SK-N-SH (cell line): ENCODE measurements at places on chromosomes 7 and 10. TPM values are rescaled to one million over a fixed set of nuclear protein-coding genes. Genes with fewer than 3 reads are reported as not detected.

DNA sequence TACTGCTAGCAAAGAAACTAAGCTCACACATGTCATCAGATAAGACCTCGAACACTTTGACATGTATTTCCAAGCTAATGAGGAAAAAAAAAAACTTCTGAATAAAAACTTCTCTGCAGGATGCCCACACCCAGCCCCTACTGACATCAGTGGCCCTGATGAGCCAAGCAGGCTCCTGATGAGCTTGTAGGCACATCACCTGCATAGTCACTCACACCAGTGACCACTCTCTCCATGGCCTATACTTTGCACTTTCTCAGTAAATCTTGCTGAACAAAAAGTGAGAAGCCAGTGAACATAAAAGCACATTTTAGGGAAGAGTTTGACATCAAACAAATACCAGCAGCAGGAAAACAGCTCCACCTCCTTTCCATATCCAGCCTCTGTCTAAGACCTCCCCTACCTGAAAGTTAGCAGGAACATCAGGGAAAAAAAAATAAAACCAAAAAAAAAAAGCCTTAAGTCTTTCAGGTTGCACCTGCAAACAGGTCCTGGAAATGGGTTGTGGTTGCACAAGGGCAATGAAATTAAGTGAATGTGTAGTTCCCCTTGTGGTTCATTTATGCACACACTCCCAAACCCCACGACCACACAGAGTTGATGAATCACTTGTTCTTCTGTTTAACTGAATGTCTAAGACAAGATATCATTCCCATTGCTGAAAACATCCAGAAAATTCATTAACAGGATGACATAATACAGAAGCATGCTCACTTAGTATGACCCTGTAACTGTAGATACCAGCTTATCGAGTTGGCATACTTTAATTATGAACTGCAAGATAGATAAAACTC, 205.2 kb upstream of the PDE1C start:
- DNase-seq = no peak

The SOSTDC1 gene
- polyA plus RNA-seq = 0.13 and 0.81 TPM in 2 replicates

- no peak for DNase-seq
These were observed 65.2 kb downstream of the TCF7L2 start for GRCh38 chr10:113015201-113015600.

GRCh38 chr10:31778627-31779026, 150.0 kb downstream of the ARHGAP12 start:
- no peak for DNase-seq

DNA sequence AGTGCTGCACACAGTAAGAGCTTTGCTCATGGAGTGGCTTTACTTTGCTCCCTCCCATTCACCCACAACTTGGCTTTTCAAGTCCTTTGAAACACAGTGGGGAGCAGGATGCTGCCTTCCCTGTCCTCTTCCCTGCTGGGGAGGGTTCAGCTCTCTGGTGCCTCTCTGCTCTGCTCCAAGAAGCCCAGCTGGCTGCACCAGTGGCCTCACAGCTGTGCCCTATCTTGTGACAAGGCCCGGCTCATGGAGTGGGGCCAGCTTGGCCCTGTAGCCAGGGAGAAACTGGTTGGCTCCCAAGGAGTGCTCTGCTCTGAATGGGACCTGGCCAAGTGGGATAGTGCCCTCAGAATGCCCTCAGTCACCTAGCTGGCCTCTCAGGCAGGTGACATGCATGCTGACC, 212.3 kb upstream of the ZMIZ1 start:
- DNase-seq = no peak

- no peak for DNase-seq
These were observed 27.9 kb downstream of the C7orf25 start for GRCh38 chr7:42883950-42884349.

The CFAP69 gene
- 2.3 and 2.8 TPM in 2 replicates for polyA plus RNA-seq

- DNase-seq = no peak
These were observed 8.3 kb upstream of the ABCB5 start for GRCh38 chr7:20607216-20607615.

GRCh38 chr7:37977243-37977642, 56.8 kb downstream of the EPDR1 start:
- no peak for DNase-seq

DNA sequence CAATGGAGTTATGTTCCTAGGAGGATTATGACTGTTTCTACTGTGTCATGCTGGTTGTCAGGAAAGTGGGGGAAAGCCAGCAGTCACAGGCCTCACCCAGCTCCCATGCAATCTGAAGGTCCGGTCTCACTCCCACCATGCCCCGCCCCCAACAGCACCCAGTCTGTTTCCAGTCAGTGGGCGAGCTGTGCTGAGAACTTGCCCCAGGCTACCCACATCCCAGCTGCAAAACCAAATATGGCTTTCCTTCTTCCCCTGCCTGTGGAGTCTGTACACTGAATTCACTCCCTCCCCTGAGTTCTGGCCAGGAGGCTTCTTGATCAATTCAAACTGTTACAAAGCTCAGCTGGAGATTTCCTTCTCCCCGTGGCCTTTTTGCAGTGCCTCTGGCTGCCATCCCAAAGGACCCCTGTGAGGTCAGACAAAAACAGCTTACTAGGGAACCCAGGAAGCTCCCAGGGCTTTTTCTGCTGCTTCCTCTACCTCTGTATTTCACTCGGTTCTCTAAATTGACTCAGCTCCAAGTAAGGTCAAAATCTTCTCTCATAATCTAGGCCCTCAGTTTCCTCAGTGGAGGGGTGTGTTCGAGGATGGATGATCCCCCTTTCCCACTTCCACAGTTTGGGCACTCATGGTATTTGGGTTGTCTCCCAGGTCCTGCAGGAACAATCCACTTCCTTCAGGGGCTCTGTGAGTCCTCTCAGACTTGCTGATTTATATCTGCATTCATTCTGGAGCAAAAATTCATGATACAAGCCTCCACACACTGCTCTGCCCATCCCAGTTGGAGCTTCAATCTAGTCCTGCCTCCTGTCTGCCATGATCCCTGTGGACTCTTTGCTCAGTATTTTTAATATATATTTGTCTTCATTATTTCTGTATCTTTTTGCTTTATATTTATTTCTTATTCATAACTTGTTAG, 205.5 kb downstream of the SEMA3D start:
- DNase-seq = no peak

GRCh38 chr10:6171881-6172695, 30.6 kb upstream of the PFKFB3 start:
- no peak for DNase-seq

DNA sequence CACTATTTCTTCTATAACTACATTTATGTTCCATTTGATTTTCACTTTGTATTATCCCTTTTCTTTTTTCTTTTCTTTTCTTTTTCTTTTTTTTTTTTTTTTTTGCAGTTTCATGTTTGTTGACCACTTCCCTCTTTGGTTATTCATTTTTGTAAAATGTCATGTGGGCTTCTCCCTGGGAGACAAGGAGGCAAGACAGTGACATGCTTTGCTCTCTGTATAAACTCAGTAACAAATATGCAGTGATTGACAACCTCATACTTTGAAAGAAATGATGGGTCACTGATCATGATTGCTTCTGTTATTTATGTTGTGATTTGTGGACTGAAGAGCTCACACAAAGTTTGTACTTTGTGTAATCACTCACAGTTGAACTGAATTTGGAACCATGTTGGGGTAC, 90.2 kb upstream of the ABI1 start:
- no peak for DNase-seq

DNA sequence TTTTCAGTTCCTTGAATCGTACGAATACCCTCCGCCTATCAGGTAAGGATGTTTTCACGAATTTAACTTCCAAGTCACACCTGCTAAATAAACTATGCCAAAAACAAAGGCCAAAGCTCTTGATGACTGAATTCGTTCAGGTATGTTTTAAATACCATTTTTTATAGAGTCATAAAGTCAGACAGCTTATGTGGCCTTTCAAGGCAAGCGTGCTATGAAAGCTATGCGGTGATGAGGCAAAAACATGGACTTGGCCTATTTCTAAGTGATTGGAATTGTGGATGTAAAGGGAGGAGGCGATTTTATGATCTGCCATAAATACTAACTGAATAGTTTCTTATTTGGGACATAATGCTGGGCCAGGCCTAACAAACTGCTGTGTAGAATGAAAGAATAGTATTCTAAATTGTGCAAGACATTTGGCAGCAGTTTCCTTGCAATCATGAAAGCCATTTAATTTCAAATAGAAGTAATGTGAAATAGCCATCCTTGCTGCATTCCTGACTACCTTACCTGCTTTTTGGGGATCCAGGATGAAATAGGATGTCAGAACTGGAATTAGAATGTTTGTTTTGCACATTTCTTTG, 14.0 kb downstream of the SLC39A12 start:
- DNase-seq = no peak

GRCh38 chr10:119268428-119268827, 61.1 kb downstream of the GRK5 start:
- no peak for DNase-seq
